AG10803 (cell line): ENCODE measurements at places on chromosomes 13 and 19.

DNA sequence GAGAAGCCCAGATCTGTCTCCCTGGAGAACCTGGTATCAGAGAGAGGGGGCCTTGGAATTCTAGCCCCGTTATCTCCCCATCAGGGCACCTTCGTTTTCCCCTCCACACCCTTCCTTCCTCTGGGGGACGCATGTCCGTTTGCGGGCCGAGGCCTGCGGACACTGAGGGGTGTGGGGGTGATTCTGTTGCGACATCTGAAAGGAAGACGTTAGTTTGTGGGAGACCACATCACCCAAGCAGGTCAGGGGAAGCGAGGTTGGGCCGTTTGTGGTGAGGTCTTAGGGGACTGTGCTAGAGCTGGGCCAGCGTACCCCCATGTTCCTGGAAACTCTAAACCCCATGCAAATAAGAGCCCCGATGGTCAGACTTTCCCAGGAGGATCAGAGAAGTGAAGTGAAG, 3.7 kb upstream of the HSH2D start:
- DNase-seq = no peak

GRCh38 chr19:38691938-38692457, 44.5 kb downstream of the ACTN4 start:
- peak; percentile 98 for DNase-seq

- DNase-seq = no peak
These were observed 54.1 kb downstream of the TSSK6 start for GRCh38 chr19:19461306-19461670.

GRCh38 chr13:95385373-95385772, 84.1 kb upstream of the ABCC4 start:
- no peak for DNase-seq

GRCh38 chr13:36998624-36999041, 507 bp downstream of the ALG5 start:
- DNase-seq = peak; percentile 5

GRCh38 chr19:6717036-6717435, 3.4 kb downstream of the C3 start:
- no peak for DNase-seq

DNA sequence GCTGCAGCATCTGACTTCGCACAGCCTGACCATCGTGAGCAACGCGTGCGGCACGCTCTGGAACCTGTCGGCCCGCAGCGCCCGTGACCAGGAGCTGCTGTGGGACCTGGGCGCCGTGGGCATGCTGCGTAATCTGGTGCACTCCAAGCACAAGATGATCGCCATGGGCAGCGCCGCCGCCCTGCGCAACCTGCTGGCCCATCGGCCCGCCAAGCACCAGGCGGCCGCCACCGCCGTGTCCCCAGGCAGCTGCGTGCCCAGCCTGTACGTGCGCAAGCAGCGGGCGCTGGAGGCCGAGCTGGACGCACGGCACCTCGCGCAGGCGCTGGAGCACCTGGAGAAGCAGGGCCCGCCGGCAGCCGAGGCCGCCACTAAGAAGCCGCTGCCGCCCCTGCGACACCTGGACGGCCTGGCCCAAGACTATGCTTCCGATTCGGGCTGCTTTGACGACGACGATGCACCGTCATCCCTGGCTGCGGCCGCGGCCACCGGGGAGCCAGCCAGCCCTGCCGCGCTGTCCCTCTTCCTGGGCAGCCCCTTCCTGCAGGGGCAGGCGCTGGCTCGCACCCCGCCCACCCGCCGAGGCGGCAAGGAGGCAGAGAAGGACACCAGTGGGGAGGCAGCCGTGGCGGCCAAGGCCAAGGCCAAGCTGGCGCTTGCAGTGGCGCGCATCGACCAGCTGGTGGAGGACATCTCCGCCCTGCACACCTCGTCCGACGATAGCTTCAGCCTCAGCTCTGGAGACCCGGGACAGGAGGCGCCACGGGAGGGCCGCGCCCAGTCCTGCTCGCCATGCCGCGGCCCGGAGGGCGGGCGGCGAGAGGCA, 13.6 kb downstream of the C19orf25 start:
- peak; percentile 47 for DNase-seq

GRCh38 chr19:6971366-6971765, 49.9 kb downstream of the MBD3L2B start:
- DNase-seq = no peak

GRCh38 chr19:38383184-38383583, 4.7 kb downstream of the GGN start:
- DNase-seq = no peak

DNA sequence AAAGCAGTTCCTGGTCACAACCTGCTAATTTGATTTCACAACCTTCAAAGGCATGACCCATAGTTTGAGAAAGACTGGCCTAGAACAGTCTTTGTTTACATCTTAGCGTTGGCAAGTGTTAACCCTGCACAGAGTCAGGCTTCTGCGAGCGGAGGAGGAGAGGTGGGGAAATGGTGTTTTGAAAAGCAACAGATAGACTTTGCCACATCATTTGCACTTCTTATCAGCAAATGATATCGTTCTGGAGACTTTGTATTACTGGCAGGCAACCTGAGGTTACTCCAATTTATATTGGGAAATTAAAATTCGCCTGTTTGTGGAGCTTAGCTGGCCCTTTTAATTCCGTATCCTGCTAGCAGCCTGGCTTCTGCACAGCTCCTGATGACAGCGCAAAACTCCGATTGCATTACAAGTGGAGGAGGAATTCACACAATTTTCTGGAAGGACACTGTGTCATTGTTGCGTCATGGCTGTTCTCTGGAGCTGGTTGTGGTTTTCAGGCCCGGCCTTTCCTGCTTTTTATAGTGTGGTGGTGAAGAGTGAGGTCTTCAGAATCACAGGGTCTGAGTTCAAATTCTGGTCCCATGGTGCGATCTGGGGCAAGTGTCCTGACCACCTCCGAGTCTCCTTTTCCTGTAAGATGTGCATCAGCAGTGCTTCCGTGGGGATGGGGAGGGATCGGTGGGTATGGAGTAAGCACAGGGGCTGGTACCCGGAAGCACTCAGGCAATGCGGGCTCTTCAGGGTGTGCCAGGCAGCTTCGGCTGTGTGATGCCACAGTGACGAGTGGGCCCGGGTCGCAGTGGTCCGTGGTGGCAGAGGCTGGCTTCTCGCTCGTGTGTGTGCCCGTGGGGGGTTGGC, 49.1 kb upstream of the EHD2 start:
- DNase-seq = peak; percentile 99

DNA sequence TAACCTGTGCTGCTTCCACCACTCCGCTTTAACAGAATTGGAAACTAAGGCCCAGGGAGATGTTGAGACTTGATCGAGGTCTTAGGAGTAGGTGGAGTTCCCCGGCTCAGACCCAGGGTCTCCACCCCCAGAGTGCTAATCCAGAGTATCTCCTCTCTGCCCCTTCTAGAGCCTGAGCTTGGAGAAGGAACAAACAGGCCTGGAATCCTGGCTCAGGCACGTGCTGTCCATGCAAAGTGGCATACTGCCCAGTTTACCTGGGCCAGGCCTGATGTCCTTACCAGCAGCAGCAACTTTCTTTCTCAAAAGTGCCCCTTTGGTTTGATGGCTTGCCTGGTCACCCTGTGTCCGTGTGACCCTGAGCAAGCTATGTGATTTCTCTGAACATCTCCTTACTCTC, 3.7 kb downstream of the SYNGR4 start:
- DNase-seq = no peak

DNA sequence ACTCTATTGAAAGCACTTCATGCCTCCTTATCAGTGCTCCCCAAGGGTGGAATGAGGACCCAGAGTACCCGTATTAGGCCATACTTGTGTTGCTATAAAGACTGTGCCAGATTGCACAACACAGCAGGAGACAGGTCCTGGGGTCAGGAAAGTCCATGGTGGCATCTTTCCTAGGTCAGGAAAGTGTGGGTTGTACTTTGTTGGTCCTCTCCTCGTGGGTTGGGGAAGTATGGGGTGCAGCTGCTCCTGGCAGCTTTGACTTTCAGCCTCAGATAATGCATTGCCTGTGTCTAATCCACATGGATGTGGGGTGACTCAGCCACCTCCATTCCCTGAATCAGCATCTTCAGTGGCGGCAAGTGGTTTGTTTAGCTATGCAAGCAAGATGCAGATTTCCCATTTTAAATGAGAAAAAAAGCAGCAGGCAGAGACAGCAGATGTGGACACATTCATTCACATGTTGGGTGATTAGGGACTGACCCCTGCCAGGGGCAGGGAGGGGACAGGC, 8.4 kb upstream of the CYP2B6 start:
- peak; percentile 11 for DNase-seq

GRCh38 chr13:111388851-111389500, 68.5 kb downstream of the TEX29 start:
- no peak for DNase-seq

DNA sequence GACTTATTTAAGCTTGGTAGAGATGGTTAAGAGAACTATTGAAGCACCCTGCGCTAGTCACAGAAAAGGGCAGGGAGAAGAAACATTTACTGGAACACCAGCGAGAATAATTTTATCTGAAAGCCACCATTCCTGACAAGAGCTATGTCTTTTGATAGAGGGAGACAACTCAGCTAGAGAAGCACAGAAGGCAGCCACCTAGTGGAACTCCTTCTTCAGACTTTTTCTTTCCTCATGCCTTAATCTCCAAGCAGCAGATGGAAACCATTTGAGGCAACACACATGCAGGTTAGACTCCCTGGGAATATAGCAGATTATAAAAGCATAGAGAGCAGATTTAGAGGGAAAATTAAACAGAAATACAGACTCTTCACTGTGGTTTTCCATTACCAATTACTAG, 813.4 kb downstream of the SLITRK6 start:
- no peak for DNase-seq

DNA sequence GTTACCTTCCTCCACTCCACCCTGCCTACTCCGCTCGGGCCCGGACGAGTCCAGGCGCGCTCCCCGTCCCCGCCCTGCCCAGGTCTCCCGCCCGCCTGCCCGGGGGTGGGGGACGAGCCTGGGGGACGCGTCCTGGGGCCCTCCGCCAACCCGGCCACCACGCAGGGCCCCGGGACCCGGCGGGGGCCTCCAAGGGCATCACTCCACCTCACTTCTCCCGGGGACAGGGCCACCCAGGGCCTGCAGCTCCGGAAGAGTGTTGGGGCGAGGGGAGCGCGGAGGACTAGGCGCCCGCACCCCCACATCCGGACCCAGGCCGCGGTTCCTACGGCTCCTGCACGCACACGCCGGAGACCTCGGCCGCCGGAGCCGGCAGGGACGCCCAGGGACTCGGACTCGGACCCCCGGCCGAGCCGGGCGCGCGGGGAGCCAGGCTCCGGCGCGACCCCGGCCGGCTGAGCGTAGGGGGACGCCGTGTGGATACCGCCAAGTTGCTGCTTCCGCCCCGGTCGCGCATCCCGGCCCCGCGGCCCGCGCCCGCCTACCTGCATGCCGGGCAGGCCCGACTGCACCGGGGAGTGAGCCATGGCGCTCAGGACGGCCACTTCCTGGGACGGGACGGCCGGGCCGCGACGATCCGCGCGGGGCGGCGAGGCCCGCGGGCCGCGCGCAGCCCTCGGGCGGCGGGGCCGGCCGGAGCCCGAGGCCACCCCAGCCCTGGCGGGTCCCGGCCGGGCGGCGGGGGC, 534 bp downstream of the STK24 start:
- peak; percentile 22 for DNase-seq

- DNase-seq = peak; percentile 44
These were observed 76.6 kb downstream of the TNFSF11 start for GRCh38 chr13:42650506-42650905.

- peak; percentile 94 for DNase-seq
These were observed 57.9 kb downstream of the THSD1 start for GRCh38 chr13:52348071-52348470.

DNA sequence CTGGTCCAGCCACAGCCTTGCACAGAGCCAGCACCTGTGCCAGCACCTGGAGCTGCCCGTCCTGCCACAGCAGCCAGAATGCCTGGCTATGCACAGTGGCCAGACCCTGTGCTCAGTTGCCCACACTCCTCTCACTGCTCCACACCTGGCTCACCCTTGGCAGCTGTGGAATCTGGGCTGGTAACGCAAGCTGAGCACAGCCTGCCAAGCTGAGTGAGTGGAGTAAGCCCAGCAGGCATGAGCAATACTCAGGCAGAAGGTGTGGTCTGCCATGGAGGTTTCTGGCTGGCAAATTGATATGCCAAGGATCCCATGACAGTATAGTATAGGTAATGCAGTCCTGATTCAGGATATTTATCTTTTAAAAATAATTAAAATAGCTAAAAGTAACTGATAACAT, 122.2 kb downstream of the PCDH9 start:
- no peak for DNase-seq

DNA sequence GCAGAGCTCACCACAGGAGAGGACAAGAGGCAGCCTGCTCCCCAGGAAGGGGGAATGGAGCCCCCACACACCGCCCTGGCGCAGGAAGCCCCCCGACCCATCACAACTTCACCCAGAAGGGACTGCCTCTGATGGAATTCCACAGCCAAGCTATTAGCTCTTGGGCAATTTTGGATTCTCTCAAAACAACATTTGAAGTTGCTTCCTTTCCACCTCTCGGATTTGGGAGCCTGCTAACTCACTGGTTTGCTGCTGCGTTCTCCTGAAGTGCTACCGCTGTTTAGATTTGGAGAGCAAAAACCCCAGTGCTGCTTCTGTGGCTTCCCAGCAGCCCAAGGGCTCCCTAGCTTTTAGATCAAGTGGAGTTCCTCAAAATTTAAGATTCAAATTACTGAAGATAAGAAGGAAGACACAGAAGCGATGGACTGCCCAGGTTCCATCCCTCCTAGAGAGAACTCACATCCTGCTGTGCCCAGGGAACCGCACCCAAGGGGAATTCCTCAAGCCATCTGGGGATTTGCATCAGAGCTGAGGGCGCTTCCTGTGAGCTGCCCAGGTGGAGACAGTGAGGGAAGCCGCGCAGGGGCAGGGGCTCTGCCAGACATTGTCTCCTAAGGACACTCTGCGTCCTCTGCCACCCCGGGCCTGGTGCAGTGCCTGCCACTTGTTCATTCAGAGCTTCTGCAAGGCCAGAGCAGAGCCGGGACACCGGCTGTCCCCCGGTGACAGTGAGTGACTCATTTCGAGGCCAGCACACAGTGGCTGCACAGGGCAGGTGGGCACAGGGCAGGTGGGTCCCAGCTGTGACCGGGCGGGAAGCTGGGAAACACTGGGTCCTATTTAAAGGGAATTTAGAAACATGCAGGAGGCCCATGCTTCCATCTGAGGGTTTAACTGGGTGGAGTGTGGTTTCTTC, 45.5 kb downstream of the COL4A1 start:
- no peak for DNase-seq

- DNase-seq = no peak
These were observed 2.7 kb downstream of the GPR4 start for GRCh38 chr19:45599286-45599685.

- DNase-seq = peak; percentile 43
These were observed 318.3 kb downstream of the NDFIP2 start for GRCh38 chr13:79799059-79799867.

DNA sequence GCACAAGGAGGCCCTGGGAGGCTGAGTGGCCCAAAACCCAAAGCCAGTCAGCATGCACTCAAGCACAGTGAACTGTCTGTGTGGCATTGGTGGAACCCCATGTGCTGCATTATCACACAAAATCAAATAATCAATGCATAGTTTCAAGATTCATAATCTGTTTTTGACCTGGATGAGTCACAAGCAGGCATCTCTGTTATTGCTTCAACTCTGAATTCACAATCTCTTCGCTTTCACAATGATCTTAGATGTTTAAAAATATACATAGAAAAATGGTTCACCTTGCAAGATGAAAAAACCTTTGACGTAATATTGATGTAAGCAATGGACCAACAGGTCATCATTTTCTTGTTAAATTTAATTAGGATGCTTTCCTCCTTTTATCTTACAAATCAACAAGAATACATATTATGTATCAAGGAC, 455.4 kb downstream of the IRS2 start:
- DNase-seq = peak; percentile 34

GRCh38 chr13:42656958-42657357, 83.0 kb downstream of the TNFSF11 start:
- no peak for DNase-seq

GRCh38 chr13:41458187-41458760, 924 bp downstream of the RGCC start:
- no peak for DNase-seq
